ENCODE measurements at places on chromosomes 4 and X.

DNA sequence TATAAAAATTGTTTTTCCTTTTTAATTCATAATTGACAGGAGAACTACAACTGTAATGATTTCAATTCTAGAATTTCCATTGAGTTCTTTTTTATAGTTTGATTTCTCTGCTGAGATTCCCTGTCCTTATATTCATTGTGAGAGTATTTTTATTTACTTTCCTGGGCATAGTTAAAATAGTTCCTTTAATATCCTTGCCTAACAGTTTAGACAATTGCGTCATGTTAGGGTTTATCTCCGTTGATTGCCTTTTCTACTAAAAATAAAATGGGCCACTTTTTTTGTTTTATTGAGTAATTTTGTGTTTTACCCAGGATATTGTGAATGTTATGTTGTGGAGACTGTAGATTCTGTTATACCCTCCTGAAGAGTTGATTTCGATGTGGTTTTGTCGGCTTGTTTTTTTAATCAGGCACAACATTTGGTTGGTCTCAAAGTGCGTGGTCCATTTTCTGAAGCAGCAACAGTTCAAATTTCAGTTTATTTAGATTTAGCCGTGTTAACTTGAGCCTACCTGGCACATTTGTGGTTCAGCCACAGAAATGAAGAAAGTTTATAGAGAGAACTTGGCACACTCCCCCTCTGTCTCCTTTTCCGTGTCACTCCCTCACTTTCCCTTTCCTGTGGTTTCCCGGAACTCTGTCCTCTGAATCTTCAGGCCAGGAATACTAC lies 16.0 kb upstream of the PRRG1 start:
- no peak for DNase-seq

DNA sequence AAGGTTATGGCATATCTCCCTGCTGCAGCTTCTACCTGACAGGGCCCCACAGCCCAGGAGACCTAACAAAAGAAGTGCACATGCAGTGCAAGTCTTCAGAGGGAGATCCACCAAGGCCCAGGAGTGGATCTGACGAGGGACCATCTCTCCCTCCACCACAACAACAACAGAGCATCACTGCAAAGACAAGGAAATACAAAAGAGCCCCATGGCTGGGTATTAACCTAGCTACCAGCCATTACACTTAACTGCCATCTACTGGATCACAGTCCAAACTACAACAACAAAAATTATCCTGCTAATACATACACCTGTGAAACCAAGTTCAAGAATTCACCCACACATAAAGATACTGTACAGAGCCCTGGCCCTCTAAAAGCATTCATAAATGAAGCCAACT lies 280.2 kb upstream of the SLC7A11 start:
- DNase-seq, result no peak

DNA sequence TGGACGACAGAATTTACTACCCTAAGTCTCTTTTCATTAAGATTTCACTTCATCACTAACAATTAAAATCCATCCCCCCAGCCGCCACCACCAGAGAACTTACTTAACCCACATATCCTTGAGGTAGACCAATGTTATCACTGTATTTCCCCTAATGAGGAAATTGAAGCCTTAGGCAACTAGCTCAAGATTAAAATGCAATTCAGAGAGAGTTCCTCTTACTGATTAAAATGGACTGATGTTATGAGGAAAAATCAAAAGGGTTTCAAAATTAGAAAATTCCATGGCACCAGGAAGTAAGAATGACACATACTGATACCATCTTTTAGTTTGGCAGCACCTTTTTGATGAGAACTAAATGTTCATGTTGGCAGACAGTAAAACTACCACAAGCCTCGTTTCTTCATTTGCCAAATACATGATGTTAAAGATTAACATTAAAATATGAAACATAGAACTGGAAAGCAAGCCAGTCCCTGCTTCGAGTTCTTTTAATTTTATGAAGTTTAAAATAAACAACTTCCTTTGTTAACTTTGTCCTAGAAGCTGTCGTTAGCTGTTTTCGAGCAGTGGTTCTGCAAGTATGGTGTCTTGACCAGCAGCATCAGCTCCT lies 69.3 kb upstream of the CCDC160 start:
- no peak for DNase-seq

DNA sequence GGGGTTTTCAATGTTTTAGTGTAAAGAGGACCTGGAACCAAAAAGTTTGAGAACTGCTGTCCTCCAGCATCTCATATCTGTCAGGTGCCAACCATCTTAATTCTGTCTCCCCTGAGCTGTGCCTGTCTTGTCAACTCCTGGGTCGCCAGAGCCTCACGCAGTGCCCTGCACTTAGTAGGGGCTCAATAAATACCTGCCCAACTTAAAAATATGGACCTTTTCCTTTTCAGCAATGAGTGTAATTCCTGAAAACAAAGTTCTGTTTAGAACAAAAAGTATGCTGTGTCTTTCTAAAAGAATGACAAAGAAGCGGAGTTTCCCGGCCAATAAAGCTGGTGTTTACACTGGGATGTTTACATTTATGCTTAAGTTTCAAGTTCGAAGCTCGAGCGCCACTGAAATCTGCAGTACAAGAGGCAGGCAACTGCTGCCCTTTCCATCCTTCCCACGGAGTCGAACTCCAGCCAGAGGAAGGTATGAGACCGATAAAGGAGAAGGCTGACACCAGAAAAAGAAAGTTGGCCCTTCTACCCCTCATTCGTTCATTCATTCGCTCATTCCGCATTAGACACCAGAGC lies 1.1 kb upstream of the HTATSF1 start:
- no peak for DNase-seq

DNA sequence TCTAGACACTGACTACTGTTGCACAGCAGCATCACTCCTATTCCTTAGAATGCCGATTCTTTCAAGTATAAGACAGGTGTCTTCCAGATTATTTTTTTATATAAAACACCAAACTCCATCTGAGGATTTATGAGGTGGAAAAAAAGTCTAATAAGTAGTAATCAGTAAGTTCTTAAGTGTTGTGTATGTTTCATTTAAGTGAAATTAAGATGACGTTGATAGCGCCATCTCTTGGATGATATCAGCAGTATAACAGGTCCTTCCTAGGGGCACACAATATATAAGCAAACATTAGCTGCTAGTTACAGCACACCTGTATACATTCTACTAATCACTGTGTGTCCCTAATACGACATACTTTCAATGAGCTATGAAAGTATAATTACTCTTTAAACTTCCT lies 99.6 kb upstream of the STS start:
- DNase-seq, result no peak

GRCh38 chrX:12686331-12686730 lies 104.9 kb upstream of the PRPS2 start:
- DNase-seq, result no peak

DNA sequence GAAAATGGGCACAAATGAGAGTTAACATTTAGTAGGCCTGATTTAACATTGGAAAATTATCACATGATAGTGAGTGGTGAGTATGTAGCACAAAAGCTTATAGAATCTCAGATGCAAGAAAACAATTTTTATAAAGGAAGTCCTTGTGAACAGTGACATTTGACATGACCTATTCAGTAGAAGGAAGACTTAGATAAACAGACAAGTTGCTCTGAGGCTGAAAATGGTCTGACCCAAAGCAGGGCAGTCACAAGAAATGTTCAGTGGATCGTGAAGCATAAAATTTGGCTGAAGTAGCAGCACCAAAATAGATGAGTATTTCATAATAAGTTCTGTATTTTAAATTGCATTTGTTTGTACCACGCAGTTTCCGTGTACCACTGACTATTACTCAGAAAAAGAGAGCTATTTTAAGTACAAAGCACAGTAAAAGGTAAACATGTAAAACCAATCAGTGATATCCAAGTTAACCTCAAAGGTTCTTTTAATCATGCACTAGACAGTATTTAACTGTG lies 605.7 kb upstream of the PABPC4L start:
- DNase-seq, result no peak

GRCh38 chr4:186058253-186058979 lies 10.5 kb upstream of the TLR3 start:
- no peak for DNase-seq
